Activated T-helper 2 cell treated with anti-CD3 and anti-CD28 coated beads, Interferon-gamma antibody, Interleukin-2, Interleukin-4, amounts not matched to agents 10 μg/mL and 5 μg/mL and 100 μg/mL, durations not matched to agents 14 hours and 24 hours and 36 hours (primary cell): ENCODE measurements at places on chromosomes 12 and 14.

DNA sequence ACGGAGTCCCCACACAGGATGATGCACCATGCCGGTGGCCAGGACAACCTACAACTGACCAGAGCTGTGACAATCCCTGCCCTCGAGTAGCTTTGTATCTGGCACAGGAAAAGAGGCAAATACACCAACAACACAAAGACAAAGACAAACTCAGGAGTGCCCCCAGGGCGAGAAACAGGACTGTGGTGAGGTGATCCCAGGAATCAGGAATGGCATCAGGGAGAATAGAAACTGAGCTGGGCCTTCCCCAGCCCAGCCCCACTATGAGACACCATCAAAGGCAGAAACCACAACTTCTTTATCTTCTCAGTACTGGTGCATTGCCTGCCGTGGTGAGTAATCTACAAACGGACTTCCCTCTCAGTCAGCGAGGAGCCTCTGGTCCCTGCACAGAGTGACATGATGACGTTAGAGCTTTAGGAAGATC lies 157.7 kb downstream of the TTC7B start:
- no peak for DNase-seq

DNA sequence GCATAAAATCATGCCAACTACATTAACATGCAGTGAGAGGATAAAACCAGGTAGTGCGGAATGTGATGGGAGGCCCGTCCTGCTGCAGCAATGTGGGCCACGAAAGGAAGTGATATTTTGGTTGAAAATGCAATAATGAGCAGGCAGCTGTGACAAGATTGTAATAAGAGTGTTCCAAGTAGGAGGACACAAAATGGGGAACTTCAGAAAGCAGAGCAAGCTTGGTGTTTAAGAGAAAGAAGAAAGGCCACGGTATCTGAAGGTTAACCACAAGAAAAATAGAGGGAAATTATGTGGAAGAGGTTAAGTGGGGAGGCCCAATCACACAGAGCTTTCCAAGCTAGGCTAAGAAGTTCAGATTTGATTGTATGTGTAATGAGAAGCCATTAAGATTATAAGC lies 34.3 kb downstream of the OVCH1 start:
- DNase-seq, result no peak

DNA sequence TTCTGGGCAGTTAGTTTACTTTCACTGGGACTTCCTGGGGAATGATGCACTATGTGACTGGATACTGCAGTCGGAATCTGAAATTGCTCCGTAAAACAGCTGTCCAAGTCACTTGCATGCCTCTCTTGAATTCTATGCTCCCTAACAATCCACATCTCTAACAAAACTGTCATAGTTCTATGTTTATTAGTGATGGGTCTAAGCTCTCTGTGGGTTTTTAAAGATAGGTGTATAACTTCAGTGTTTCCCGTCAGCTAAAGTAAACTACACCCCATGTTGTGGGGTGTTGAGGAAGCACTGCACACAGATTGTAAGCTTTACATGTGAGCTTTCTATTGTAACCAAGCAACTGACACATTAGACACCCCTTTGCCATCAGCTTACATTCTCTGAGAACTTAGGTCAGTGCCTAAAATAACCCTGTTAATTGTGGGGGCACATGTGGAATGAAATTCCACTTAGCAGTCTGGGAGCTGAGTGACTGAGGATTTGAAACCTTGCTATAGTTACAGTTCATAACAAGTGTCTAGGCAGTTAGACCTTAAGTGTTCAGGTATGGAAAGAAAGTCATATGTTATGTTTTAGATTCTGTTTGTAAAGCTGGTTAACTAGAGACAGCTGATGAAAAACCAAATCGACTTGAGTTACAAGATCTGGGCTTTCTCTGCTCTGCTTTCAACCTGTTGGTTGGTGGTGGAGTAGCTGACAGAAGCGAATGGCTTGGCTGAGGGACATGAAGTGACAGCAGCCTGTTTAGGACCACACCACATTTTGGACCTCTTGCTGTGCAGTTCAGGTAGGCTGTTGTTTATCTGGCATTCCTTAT lies 165.7 kb downstream of the AKAP6 start:
- DNase-seq, result no peak

DNA sequence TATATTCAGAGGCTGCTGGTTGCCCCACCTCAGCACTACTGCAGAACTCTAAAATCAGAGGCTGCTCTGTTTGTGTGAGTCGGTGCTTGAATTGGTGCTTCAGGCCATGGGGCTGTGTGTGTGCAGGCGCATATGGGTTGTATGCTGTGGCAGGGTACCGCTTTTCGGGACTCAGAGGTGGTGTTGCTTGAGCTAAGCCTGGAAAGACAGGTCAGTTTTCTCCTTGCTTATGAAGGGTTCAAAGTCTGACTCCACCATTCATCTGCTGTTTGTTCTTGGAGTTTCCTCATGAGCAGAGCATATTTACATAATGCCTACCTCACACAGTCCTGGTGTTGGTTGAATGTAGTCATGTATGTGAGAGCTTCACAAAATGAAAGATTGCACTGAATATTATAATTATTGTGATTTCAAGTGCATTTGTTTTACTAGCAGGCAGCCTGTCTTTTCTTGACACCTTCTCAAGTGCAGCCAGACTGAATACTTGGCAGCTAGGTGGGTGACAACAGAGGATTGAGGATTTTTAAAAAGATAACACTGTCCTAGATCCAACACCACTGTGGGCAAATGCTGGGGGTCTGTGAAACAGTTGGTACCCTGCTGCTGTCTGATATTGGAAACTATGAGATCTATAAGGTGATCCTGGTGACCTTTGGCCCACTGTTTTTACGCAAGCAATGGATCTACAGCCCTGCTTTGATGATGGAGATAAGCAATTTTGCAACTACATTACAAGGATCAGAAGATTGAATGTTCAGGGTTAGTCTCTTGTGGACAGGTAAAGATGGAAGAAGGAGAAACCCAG lies 1.0 kb upstream of the ANG start:
- DNase-seq, result no peak

DNA sequence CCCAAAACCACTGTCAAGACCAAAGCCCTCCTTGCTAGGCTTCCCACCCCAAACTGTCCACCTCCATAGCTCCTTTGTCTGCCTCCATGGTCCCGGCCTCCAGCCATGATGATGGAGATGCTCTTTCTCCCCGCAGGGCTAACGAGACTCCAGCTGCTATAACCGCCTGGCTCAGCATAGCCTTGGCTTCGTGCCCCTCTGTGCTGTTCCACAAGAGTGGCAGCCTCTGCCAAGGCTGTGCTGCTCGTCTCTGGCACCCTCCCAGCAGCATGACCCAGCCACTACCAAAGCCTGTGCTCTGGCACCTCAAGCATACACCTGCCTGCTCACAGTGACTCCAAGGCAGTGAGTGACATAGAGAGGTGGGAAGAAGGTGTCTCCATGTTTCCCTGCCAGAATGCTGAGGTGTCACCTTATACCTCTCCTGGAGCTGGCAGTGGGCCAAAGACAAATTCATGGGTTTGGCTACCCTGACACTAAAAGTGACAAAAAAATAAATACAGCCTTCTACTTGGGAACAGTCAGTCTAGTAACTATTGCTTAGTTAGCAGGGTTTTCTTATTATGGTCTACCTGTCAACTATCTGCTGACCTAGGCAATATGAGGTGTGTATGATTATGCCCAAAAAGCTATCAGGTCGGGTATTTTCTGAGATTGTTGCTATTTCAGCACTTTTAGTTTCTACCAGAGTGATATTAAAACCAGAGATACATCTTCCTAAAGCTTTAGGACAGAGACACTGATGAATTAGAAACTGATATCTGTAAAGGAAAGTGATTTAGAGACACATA lies 16.1 kb upstream of the KRT73 start:
- no peak for DNase-seq

DNA sequence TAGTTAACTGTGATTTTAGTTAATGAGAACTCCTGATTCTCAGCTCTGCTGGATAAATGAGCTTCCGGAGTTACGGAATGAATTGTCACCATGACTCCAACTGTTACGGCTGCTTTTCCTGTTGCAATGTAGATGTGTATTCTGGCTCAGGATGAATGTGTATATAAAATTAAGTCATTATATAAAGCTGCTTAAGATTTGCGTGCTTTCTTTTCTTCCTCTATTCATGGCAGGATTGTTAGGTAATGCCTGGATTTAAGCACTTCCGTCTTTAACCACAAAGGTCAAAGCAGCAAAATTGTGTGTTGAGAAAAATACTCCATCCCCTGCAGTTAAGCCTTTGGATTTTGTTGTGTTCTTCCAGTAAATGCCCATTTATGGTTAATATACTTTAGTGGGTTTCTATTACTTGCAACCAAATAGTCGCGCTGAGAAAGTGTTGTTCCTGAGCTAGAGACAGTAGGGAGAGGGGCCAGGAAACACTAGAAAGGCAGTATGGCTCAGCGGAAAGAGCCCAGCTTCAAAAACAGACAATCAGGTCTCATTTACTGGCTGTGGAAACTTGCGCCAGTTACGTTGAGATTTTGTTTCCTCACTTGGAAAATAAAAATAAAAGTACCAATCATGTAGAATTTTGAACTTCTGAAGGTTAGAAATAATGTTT lies 9.4 kb upstream of the CCDC175 start:
- DNase-seq, result no peak

- DNase-seq, result no peak
Observed at GRCh38 chr12:130713581-130713991, 2.5 kb downstream of the RIMBP2 start.

- DNase-seq, result no peak
Observed at GRCh38 chr12:105613887-105614286, 283.4 kb downstream of the C12orf75 start.

DNA sequence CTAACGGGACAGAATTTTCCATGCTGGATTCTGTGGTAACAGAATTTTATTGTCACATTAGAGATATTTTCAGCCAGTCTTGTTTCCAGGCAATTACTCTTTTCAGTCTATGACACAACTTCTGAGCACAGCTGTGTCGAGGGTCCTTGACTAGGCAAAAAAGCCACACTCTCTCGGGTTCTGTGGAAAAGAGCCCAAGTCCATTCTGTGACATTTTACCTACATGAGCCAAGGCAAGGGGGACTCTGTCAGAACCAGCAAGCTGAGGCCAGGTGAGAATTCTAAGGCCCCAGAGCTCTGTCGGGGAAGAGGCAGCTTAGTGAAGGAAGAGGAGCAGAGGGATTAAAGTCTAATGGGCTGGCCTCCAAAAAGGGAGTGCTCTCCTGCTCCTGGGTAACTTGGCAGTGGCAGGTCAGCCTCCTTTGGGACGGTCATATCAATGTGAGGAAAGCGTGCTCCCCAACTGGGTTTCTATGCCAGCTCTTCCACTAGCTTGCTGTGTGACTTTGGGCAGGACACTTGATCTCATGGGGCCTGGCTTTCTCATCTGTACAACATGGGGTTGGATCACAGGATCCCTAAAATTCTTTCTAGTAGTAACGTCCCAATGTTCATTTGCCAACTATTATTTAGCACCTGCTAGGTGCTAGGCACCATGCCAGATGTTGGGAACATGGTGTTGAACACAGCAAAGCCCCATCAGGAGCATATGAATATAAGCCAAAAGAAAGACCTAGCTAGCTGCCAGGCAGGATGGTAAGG lies 16.0 kb upstream of the RIC8B start:
- DNase-seq, result no peak

DNA sequence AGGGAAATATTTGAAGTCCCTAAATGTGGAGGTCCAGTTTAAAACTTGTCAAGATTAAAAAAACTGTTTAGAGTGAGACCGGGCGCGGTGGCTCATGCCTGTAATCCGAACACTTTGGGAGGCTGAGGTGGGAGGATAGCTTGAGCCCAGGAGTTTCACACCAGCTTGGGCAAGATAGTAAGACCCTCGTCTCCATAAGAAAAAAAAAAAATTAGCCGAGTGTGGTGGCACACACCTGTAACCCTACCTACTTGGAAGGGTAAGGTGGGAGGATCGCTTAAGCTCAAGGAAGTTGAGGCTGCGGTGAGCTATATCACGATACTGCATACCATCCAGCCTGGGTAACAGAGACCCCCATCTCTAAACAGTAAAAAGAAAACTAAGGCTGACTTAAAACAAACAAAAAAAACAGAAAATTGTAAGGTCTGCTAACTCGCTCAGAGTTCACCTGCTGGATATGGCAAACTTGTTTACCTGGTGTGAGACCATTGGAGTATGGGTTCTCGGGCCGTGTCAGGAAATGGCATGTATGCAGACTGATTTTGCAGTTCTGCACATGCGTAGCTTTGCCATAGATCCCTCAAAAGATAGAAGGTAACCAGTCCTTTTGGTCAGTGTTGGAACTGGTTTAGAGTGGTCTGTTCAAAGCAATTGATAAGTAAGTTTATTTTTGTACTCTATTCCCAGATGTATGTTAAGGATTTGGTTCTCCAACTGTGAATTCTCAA lies 2.1 kb downstream of the RNF10 start:
- peak; percentile 16 for DNase-seq
